ENCODE measurements at places on chromosomes 6 and 20. TPM values are rescaled to one million over a fixed set of nuclear protein-coding genes. Genes with fewer than 3 reads are reported as not detected.

TCP11 gene
- total RNA-seq: not detected

GRCh38 chr20:22944062-22944461 is 91.0 kb upstream of the SSTR4 start:
- no peak for DNase-seq

GRCh38 chr20:32301719-32302506 is 24.5 kb downstream of the KIF3B start:
- DNase-seq: no peak

GRCh38 chr6:95784869-95785268 is 207.5 kb downstream of the MANEA start:
- DNase-seq: no peak

- DNase-seq: no peak
Measured at GRCh38 chr6:43799551-43800297, 29.7 kb downstream of the VEGFA start.

Data from right atrium auricular region (tissue), 2 donors.